ENCODE measurements at places on chromosomes 4 and X.
A peak's percentile ranks its signal among the peaks of the same experiment; 100 is the strongest.

DNA sequence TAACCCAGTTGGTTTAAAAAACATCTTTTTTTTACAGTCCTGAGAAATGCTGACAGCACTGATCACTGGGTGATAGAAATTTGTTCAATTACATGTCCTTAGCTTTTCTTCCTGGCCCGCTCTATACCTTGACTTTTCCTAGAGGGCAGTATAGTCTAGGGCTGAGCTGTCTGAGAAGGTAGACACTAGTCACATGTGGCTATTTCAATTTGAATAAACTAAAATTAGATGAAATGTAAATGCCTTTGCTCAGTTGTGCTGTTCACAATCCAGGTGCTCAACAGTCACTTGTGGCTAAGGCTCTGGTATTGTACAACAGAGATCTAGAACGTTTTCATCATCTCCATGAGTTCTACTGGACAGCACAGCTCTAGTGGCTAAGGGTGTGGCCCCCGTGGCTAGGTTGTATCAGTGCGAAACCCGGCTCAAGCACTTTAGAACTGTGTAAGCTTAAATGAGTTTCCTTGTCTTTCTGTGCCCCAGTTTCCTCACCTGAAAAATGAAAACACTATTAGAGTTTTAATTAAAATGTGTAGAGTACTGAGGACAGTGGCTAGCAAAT is 111.6 kb upstream of the WDR17 start:
- DNase-seq = no peak

GRCh38 chrX:70096052-70096451 is 33.8 kb downstream of the OTUD6A start:
- peak; percentile 11 for DNase-seq

GRCh38 chr4:61312526-61312925 is 112.4 kb downstream of the ADGRL3 start:
- peak; percentile 57 for DNase-seq

DNA sequence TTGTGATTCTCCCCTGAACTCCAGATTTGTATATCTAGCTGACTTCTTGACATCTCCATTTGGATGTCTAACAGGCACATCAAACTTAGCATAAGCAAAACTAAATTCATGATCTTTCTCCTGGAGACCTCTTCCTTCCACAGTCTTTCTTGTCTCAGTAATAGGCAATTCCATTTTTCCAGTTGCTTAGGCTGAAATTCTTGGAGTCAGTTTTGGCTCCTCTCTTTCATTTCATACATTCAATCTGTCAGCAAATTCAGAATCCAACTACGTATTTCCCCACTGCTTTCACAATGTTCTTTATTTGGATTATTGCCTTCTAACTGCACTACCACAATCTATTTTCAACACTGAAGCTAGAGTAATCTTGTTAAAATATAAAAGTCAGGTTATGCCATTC is 219.9 kb upstream of the GLRA2 start:
- no peak for DNase-seq

GRCh38 chr4:85756938-85757337 is 282.0 kb downstream of the ARHGAP24 start:
- peak; percentile 48 for DNase-seq

DNA sequence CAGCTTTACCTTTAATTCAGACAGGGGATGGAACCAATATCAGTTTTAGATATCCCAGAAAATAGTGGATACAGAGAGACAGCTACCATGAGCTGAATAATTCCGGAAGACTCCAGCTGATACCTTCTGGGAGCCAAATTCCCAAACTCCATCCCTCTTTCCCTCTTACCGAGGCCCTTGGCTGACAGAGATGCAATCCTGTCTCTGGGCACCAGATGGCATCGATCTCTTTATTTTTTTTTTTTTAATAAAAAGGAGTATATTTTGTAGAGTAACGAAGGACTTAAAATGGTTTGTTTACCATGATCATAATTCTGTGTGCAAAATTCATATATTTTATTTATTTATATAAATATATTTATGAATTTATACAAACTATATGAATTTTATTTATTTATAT is 31.0 kb downstream of the RAB40A start:
- no peak for DNase-seq

DNA sequence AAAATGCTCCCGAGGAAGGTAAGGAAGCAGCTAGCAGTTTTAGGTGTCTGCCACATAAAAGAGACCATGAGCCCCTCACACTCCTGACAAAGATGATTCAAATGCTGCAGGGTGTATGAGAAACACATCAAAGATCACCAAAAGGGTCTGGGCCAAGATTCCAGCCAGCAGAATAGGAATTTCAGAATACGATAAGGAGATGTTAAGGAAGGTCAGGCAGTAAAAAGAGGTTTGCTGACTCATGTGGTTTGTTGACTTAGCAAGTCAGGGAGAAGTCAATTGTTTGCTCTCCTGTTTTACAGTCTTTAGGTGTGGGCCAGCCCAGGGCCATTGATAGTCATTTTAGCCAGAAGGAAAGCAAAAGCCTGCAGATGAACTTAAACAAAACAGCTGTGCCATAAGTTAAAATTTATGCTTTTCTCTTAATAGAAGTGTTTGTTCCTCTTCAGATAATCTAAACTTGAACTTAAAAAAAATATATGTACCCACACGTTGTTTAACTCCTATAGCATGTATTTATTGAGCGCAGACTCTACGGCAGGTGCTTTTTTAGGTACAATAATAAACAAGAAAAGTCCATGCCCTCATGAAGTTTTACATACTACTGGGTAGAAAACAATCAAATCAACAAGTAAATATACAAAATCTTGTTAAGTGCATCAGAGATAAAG is 115.6 kb downstream of the CAMK2D start:
- peak; percentile 48 for DNase-seq

DNA sequence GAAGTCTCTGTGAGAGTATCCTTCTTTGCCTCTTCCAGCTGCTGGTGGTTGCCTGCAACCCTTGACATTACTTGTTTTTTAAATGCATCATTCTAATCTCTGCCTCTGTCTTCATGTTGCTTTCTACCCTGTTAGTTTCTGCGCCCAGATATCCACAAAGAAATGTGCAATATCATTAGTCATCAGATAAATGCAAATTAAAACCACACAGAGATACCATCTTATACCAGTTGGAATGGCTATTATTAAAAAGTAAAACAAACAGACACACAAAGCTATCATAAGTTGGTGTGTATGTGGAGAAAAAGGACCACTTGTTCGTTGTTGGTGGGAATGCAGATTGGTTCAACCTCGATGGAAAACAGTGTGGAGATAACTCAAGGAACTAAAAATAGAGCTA is 517.4 kb downstream of the FAT4 start:
- DNase-seq = no peak

- no peak for DNase-seq
Observed at GRCh38 chr4:78566834-78567499, 15.4 kb downstream of the ANXA3 start.

DNA sequence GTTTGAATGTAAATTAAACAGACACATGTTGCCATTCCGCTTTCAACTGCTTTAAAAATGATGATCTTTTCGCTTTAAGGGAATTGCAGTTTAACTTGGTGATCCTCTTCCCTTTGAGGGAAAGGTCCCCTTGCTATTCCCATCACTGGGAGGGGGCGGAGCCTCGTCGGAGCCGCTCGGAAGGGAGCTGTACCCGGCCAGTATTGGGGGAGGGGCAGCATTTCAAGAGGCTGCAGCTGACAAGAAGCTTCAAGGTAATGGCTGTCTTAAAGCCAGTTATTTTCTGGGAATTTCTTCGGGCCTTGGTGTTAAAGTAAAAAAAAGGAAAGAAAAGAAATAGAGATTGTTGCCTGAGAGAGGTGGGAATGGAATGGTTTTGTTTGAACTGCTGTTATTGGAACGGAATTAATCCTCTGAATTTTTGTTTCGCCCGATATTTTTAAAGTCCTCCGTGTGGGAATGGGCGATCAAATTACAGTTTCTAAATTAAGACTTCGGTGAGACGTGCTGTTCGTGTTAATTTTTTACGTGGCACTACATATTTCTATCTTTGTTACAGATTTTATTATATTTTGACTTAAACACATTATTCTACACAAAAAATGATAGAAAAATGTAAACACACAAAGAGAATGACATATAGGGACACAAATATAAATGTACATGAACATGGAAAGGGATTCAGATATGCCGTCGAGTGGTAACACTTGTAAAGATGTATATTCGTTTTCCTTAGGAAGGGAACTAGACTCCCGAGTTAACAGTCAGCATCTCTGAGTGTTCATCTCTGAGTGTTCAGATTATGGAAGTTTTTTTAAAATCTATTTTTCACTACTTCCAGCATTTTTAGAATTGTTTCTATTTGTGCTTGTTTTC is 9.2 kb downstream of the PWWP3B start:
- DNase-seq = peak; percentile 61

DNA sequence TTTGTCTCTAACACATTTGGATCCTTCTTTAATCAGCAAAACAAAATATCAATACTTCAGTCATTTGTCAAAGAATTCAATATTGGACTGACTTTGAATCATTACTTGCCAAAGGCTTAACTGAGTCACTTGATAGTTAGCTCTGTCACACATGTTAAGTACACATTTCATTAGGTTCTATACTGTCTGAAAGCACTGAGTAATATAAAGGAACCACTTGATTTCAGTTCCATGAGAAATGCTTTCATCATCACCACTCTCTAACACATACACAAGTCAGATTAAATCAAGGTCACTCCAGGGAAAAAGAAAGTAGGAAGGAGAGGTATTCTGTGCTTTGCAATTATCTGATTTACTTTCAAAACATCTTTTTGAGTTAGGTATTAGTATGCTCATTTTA is 1233.1 kb downstream of the C4orf33 start:
- DNase-seq = no peak

- DNase-seq = peak; percentile 38
Observed at GRCh38 chr4:2962614-2963174, 512 bp downstream of the NOP14 start.

- DNase-seq = no peak
Observed at GRCh38 chr4:124097447-124097846, 615.1 kb downstream of the ANKRD50 start.

- no peak for DNase-seq
Observed at GRCh38 chr4:169142391-169142790, 128.4 kb downstream of the SH3RF1 start.

DNA sequence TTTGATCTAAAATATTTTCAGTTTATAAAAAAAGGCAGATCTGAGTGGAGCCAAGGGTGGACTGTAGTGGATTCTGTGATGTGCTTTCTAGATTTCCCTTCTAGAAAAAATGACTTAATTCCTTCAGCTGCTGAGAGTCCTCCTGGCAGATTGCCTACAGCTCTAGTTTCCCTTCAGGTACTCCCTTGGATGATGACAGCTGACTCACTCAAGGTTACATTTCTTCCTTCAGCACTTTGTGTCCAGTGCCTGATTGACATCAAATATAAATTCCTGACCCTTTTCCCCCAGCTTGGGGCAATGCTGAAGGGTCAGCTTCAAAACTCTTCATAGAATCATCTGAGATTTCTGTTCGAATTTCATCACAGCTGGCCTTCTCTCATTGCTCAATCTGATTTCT is 161.7 kb downstream of the EMCN start:
- no peak for DNase-seq

GRCh38 chr4:152485726-152486276 is 50.1 kb downstream of the FBXW7 start:
- peak; percentile 94 for DNase-seq

DNA sequence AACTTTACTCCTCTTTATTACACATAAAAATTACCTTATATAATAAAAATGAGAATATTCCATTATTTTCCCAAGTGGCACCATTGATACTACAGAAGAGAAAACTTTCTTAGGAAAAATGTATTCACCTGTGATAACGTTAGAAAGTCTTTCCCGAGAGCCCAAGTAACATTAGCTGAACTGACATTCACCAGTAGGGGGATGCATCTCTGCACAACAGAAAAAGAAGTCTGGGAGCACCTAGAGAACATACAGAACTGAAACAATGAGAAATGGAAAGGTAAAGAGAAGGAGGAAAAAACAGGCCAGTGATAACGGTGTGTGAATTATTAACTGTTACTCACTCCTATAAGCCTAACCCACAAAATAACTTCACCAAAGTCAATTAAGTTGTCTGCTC is 423.3 kb downstream of the CENPC start:
- no peak for DNase-seq

DNA sequence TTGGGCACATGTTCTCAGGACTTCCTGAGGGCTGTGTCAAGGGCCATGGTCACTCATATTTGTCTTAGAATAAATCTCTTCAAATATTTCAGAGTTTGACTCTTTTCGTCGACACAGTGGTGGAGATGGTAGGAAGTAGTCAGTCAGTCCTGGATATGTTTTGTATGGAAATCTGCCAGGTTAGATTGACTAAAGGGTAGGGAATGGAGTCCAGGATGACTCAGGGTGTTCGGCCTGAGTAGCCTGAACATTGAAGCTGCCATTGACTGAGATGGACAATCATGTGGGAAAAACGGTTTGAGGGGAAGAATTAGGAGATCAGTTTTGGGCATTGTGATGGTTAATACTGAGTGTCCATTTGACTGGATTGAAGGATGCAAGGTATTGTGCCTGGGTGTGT is 177.1 kb upstream of the CENPE start:
- peak; percentile 86 for DNase-seq

GRCh38 chrX:7086384-7086783 is 61.1 kb upstream of the STS start:
- no peak for DNase-seq

DNA sequence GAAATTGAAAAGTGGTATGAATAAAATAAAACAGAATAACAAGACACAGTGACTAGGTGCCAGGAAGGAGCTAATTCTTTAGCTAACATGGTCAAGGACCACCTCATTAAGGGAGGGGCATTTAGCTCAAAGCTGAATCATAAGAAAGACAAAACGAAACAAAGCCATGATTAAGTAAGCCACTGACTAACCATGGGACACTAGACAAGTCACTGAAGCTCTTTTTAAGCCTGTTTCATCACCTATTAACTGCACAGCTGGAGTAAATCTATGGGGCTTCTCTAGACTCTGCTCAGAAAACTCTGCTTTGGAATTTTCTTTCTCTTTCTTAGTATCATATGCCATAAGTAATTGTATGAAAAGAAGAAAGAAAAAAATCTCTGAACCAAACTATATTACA is 49.8 kb upstream of the C1QTNF7 start:
- DNase-seq = no peak

- DNase-seq = peak; percentile 21
Observed at GRCh38 chr4:38210396-38211114, 250.4 kb downstream of the PTTG2 start.

DNA sequence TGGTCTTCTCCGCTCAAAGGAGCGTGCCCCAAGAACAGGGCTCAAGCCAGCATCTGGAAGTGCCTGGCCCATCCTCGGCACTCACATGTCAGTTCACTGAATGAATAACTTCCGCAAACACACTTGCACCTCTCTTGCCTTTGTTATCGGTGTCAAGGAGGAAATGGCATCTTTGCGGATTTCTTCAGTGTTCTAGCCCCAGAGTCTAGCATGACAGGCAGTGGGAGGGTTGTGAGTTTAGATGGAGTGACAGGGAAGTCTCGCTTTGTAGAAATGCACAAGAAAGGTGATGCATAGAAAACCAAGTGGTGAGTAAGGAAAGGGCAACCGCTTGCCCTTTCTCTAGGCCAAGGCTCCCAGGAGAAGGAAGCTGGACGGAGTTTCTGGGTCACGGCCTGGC is 17.6 kb upstream of the MECP2 start:
- no peak for DNase-seq

GRCh38 chr4:76821641-76822040 is 76.3 kb downstream of the SOWAHB start:
- no peak for DNase-seq
